GM04503 (cell line): ENCODE measurements at places on chromosomes 1 and 21.
A peak's percentile ranks its signal among the peaks of the same experiment; 100 is the strongest.

- no peak for DNase-seq
Measured at GRCh38 chr1:32825181-32825580, 7.7 kb downstream of the S100PBP start.

- DNase-seq: no peak
Measured at GRCh38 chr1:96427616-96428015, 294.0 kb upstream of the PTBP2 start.

DNA sequence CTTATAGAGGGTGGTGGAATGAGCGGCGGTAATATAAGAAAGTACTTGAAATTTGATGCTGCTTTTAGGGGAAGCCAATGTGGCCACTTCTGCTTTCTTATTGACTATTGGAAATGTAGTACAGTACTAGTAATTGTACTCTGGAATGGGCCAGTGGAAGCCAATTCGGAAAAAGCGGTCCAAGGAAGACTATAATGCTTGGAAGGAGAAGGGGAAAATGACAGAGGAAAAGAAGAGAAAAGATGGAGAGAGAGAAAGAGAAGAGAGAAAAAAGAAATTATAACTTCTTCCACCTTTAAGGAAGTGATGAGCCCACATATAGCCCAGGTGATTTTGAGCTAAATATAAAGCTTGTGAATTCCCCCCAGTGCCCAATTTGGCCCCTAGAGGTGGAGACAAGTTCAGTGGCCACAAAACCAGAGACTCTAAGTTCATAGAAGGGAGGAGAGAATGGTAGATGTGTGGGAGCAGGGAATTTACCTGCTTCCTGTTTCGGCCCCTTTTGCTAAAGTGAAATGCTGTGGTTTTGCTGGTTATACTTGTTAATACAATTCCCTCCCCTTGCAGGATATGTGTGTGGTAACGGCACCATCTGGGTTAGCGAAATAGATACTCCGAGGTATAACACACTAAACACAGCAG lies 35.7 kb upstream of the DUSP10 start:
- DNase-seq: no peak

- no peak for DNase-seq
Measured at GRCh38 chr21:41970751-41971653, 17.2 kb upstream of the C2CD2 start.

DNA sequence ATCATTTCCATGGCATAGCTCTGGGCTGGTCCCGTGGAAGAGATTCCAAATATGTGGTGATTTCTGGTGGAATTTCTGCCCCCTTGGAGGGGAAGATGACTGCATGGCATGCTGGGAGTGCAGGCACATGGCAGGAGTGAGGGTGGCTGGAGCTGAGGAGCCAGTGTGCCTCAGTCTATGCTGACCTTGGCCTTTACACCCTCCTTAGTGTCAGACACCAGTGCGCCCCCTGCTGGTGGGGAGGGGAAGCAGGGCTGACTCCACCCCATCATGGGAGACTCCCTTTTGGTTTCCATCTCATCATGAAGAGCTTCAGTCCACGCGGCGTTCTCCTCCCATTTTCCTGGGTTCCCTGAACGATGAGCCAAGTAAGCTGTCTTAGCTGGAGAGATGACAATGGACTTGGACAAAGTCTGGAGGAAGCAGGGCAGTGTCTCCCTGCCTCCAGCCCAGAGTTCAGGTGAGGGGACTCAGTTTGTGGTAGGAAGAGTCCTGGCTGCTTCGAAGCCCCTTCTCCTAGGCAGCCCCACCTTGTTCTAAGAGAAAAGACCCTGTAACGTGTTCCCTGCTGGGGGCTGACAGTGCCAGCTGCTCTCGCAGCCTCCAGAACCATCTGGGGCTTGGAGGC lies 10.3 kb downstream of the ALX3 start:
- no peak for DNase-seq

DNA sequence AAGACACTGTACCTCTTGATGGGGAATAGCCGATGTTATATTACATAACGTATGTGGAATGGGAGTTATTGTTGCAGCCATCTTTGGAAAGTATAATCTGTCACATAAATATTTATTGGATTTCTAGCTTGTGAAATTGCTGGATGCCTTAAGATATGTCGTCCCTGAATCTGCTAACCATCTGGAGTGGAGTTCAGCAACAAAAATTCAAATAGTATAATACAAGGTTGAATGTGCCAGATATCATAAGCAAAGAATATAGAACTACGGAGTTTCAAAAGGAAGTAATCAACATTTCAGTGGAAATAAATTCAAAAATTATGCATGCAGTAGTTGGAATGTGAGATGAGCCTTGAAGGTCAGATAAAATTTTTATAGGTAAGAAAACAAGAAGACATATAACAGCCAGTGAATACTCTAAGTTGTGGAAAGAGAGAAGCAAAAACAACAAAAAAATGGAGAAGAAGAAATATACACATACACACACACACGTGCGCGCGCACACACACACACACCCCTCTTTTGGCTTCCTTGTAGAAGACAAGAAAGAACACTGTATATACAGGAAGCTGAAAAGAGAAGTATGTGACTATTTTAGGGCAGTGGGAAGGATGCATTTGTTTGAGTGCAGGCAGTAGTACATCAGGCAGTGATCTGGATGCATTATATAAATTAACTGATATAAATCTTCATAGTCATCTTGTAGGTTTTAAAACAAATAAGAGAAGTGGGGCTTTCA lies 516.7 kb downstream of the KCNT2 start:
- no peak for DNase-seq

DNA sequence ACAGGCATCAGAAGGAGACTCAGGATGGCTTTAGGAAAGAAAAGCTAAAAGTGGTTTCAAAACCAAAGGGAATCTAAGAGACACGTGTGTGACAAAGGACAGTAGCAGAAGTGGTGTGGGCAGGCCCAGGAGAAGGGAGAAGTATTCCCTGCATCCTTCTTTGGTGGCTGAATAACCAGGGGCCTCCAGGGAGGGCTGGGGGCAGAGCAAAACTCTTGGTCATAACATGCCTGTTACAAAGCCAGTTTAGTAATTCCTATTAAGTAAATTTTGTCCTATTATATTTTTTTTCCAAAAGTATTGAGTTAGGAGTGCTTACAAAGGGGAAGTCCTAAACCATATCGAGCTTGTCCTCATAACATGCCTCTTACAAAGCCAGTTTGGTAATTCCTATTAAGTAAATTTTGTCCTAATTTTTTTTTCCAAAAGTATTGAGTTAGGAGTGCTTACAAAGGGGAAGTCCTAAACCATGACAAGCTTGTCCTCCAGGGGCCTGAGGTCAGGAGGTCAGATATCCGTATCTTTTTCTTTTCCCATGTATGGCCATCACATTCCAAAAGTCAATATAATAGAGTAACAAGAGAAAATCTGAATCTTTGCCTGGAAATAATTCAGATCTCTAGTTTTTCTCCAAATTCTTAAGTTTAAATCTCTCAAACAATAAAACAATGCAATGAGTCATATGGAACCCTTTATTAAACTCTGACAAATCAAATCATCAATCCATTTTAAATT lies 509.2 kb downstream of the LTN1 start:
- DNase-seq: no peak

DNA sequence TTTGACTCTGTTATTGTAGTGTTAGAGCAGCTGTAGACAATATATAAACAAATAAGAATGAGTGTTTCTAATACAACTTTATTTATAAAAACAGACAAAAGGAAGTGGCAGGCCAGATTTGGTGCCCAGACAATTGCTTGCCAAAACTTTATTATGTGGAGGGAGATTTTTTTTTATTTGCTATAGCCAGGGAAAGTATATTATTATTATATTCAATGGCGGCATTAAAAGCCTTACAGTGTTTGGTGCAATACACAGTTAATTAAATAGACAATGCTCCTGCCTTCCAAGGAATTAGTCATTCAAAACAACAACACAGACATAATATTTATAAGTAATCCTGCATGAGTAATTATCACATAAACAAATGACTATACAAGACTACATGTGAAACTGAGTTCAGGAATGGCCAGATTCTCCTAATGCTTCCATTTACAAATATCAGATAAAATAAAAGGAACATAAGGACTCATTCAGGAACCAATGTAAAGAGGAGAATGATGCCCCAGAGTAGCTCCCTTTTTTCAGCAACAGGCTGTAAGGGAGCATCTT lies 10.6 kb upstream of the RC3H1 start:
- no peak for DNase-seq

DNA sequence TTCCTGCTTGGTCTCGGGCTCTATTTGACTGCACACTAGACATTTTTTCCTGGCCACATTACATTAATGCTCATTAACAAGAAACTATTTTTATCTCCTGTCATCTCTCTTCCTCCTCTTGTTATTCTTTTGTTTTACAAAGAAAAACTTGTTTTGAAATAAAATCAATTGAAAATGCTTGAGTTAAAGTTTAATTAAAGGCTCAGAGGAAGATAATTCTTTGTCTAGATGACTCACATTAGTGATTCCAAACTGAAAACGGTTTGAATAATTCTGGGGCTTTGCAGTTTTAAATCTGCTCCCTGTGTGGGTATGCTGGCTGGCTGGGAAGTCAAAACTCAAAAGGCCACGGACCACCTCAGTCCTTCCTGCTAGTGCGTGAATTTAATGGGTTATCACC lies 29.6 kb downstream of the RGS5 start:
- DNase-seq: no peak

GRCh38 chr1:156006666-156007376 lies 13.9 kb downstream of the SSR2 start:
- no peak for DNase-seq

DNA sequence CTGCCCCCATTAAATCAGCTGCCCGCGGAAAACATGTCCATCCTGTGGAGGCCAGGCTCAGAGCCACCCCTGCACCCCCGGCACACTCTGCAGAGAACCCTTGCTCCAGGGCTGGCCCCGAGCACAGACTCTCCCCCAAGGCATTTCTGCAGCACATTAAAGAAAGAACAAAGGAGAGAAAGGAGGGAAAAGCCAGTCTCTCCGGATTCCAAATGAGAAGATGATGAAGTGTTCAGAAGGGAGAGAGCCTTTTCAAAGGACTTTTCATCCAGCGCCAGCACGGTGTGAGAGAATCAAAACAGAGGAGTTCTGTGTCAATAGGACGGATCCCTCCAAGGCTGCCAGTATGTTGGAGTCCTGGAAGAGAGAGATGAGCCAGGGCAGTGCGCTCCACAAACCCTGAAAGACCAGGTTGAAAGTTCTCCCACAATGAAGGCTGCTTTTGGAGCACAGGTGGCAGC lies 498.3 kb downstream of the NPHP4 start:
- DNase-seq: no peak

GRCh38 chr1:208183977-208184911 lies 59.9 kb downstream of the PLXNA2 start:
- DNase-seq: peak; percentile 96

DNA sequence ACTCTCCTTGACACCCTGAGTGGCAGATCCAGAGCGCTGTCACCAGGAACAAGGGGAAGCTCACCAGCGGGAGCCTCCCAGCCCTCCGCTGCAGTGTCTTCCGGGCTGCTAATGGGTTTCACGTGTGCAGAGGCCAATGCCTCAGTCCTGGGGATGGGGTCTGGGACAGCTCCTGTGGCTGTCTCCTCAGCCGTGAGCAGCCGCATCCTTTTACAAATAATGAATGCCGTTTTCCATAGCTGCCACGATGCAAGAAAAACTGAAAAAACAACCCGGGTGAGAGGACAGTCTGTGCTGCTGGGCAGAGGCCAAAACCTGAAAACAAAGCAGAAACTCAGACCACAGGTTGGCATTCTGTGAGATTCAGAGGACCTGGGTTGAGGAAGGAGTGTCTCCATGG lies 212.2 kb upstream of the RAB4A start:
- no peak for DNase-seq

DNA sequence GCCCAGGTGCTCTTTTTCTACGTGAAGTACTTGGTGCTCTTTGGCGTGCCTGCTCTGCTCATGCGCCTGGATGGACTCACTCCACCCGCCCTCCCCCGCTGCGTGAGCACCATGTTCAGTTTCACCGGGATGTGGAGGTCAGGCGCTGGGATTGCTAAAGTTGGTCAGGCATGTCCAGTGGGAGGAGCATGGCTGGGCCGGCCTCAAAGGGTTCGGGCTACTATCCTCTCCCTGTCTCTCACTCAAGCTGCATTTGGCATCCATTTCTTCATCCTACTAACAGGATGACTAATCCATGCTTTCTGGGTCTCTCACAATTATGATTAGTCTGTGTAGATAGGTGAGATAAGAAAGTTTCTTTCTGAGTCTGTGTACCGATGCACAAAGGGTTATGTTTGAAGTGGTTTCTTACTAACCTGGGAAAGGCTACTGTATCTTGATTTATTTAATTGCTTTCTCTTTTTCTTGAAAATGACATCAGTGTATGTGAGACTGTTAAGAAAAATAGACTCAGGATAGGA lies 135.9 kb downstream of the HHAT start:
- DNase-seq: no peak

- no peak for DNase-seq
Measured at GRCh38 chr1:95094923-95095322, 22.2 kb upstream of the ALG14 start.

DNA sequence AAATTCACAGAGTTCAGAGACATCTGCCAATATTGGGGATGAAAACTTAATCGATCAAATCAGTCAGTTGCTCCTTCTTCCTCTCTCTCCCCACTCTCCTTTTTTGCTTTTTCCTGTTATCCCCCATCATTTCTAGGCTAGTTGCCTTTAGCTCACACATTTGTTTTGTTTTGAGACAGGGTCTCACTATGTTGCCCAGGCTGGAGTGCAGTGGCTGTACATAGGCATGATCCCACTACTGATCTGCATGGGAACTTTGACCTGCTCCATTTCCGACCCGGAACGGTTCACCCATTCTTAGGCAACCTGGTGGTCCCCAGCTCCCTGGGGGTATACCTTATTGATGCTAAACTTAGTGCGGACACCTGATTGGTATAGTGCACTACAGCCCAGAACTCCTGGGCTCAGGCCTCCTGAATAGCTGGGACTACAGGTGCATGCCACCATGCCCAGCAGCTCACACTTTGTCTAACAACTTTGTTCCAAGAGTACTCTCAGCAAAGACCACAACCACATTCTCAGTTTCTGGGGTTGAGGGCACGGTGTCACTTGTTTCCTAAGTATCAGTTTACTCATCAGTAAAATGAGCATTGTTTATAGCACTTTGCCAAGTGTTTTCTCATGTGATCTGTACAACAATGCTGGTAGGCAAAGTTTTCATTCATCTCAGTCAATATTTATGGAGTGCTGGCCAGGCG lies 6.7 kb upstream of the ELOA start:
- DNase-seq: no peak

DNA sequence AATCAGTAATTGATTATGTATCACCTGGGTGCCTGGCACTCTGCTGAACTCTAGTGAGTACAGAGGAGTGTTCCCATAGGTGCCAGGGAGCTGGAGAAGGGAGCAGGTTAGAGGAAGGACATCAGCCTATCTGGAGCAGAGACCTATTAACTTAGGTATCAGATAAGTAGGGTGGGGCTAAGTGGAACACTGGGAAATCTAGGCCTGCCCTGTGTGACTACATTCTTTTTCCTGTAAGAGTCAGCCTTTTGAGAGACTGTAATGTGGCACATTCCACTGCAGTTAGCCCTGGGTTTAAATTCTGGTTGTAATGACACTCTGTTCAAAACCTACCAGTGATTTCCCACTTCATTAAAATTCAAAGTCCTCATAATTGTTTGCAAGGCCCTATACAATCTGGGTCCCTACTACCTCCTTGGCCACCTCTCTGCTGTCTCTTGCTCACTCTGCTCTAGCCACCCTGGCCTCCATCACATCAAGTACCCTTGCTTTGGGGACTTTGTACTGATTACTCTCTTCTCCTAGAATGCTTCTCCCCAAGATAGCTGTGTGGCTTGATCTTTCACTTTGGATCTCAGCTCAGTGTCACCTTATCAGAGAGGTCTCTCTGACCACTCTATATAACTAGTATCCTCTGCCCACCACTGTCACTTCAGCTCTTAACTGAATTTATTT lies 12.9 kb downstream of the STX12 start:
- peak; percentile 17 for DNase-seq
